SIG-M5 (cell line): ENCODE measurements at places on chromosomes 16 and 17.
A peak's percentile ranks its signal among the peaks of the same experiment; 100 is the strongest.

DNA sequence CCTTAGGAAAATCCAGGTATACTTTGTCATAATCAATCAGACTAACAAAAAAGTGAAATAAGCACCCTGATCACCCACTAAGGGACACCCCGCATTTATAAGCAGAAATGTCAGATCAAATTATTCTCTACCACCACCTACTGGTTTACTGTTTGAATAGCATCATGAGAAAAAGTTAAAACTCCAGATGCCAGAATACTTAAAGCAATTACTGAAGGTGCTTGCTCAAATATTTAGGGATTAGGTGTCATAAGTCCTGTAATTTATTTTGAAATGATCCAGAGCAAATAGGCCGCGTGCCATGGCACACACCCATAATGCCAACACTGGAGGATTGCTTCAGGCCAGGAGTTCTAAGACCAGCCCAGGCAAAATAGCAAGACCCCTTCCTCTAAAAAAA is 2.3 kb downstream of the TOP2A start:
- DNase-seq: peak; percentile 10

DNA sequence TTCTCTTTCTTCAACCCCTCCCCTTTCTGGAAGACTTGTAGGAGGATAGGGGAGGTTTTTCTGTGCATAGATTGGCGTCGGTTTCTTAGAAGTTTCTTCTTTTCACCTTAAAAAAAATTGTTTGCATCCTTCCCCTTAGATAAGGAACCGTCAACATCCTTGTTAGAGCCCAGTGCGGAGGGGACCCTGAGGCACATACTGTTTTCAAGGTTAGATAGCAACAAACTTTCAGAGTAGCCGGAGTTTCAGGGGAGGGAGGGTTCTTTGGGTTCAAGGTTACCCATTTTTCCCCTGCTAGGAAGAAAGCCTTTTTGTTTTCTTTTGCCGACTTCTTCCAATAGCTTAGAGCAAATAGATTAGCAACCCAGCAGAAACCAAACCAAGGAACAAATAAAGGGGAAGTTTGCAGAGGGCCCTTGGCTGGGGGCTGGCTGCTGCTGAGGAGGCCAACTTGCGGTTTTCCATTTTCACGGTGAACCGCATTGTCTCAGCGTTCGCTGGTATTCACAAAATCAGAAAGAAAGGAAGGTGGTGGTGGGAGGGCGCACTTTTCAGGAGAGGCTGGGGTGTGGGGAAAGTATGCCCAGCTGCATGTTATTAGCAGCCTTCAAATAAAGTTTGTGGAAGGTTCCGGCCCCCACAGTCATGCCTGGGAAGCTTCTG is 28.8 kb downstream of the MSI2 start:
- peak; percentile 12 for DNase-seq

- DNase-seq: no peak
Measured at GRCh38 chr16:77939968-77940367, 82.4 kb upstream of the CLEC3A start.

DNA sequence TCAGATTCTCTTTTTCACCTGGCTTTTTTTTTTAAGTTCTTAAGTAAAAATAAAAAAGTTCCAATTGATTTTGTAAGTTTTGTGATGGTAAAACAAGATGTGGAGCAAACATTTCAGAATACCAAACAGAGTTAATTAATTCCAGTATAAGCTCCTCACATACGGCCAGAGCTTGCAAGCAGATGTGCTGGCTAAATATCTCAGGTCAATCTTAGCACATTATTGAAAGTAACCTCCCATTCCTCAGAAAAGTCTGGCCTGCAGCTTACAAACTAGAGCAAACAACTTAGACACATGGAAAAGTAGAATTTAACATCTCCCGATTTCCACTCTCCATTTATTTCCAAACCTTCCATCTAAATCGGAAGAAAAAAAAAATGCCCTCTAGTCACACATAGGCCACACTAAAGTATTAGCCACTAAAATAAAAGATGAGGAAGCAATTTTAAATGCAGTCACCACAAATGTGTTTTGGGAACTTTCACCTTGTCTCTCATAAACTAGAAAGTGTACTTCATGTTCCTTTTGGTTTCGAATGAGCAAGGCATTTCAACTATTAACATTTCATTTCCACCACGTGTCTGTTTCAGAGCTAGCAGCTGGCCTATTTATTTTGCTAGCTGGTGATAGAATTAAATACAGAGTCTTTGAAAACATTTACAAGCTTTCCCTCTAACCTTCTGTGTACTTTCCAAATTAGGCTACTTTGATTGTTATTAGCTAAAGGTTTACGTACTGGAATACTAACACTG is 143.3 kb downstream of the STX8 start:
- DNase-seq: no peak

DNA sequence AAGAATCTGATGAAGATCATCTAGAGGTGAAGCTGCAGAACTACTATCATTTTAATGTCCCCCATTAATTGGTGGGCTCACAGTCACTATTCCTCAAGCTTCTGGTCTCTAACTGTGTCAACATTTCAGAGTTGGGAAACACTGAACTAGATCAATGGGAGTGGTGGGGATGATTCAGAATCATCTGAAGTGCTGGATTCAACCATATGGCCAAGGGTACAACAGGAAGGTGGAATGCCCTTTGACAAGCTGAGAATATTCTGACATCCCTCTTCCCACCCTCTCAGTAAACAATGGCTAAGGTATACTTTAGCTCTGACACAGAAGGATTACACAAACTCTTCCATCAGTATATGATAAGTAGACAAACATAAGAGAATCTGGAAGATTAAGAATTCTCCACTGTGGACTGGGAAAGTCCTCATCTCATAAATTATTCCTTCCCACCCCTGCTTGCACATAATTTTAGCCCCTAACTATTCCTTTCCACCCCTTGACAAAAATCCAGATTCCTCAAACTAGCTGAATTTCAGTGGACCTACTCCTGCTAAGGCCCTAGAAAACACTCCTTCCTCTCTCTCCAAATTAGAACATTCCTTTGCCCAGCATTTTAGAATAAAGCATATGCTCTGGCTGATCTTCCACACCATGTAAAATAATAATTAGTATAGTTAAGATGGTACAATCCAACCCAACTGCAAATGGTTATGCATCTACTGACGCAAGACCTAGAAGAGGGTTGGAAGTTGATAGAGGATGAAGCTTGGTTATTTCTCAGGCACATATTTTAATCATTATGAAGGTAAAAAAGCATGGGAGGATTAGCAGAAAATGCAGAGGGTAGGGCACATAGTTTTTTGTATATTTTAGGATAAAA is 16.3 kb upstream of the RFFL start:
- no peak for DNase-seq

GRCh38 chr17:77218902-77219301 is 78.1 kb downstream of the SEC14L1 start:
- DNase-seq: no peak

DNA sequence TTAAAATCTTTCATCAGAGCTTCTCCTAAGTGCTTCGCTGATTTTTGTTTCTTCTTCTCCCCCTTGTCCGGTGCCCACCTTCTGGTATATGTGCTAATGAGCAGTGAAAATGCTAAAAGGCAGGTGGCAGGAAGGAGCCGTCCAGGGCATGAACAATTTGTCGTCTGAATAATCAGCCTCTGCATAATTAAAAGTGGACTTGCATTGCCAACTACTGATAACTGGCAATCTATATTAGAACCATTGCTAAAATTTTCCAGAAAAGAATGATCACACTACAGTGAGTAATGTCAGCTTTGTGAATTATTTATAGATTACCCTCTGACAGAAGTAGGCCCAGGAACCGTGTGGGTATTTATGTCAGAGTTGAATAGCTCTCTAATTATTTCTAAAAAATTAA is 28.1 kb downstream of the SERPINF1 start:
- DNase-seq: no peak

GRCh38 chr16:27468941-27469531 is 67.1 kb downstream of the IL21R start:
- no peak for DNase-seq

DNA sequence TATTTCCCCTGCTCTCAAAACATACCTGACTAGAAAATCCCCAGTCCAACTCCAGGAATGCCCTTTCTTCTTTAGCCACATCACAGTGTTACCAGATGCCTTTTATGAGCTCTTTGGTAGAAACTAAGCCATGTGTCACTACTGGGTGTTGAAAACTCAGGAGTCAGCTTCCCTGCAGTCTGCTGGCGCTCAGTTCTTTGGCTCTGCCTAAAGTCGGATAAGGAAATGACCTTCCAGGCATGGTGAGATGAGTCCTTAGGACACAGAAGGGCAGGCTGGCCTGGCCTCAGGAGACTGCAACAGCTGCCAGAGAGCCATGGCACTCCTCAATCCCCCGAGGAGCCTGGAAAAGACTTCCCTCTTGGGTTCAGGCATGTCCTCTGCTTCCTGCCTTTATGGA is 89.1 kb downstream of the CDH13 start:
- no peak for DNase-seq

DNA sequence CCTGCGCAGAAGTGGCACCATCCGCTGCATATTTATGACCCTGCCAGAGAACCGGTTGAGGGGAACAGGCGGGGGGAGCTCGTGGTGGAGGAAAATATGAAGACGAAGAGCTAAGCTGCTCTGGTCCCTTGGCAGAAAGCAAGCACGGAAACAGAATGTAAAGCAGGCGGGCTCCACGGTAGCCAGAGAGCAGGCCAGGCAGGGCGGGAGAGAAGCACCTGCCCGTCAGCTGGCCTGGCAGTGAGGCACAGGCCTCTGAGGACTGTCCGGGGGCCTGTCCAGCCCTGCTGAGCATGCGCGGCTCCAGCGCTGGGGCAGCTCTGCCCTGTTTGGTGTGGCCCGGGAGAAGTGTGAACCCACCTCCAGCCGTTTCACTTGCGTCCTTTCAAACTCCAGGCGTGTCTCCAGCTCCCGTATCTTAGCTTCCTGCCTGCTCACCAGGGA is 46.7 kb downstream of the PIPOX start:
- DNase-seq: no peak

- DNase-seq: no peak
Measured at GRCh38 chr16:71883168-71883848, 674 bp downstream of the ZNF821 start.

GRCh38 chr17:41382394-41382793 is 288 bp upstream of the KRT34 start:
- no peak for DNase-seq

DNA sequence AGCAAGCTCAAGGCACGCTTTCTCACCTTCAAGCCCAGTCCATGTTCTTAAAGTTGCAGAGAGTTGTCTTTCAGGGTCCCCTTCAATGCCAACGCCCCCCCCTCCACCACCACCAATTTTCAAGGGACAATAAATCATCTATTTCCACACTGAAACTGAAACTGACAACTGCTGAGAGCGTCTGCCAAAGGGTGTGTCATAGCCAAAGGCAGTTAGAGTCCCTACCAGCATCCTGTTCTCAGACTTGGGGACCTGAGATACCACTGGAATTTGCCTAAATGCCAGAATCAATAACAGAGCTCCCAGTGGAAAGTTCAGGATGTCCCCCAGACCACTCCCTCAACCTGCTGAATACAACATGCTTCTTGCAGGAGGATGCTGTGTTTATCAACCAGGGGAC is 133.2 kb upstream of the SOX9 start:
- DNase-seq: no peak

DNA sequence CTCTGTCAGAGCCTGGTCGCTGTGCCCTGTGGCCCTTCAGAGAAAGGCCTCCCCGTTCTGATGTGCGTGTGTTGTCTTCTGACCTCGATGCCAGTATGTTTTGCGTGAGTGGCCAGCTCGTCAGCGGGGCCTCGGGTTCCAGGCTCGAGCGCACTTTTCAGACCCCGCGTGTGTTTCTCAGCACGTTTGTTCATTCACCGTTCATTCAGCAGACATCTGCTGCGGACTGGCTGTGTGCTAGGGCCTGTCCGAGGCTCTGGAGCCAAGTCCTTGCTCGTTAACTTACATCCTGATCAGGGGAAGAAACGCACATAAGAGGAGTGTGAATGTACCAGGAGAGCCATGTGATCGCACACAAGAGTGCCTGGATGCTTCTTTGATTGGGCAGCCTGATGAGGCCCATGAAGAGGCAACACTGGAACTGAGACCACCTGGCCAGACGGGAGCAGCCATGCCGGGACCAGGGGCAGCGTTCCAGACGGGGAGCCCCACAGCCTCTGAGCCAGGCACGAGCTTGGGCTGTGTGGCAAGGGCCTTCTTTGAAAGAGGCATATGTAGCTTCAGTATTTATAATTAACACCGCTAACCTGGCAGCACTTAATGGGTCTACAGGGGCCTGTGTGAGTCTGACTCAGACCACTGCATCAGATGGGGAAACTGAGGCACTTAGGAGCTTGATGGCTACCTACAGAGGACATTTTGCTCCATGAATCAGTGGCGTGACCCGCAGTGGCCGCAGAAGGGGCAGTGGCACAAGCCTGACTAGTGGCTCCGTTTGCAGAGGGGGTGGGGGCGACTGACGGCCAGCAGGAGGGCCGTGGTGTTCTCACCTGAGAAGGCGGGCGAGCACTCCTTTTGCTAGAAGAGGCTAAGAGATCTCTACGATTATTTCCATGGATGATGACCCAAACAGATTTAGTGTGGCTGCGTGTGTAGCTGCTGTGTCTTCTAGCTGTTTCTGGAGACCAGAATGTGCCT is 187.9 kb upstream of the CHMP6 start:
- DNase-seq: no peak

GRCh38 chr16:84239141-84239769 is 557 bp downstream of the KCNG4 start:
- no peak for DNase-seq

- DNase-seq: no peak
Measured at GRCh38 chr17:39239640-39240314, 14.0 kb upstream of the STAC2 start.

DNA sequence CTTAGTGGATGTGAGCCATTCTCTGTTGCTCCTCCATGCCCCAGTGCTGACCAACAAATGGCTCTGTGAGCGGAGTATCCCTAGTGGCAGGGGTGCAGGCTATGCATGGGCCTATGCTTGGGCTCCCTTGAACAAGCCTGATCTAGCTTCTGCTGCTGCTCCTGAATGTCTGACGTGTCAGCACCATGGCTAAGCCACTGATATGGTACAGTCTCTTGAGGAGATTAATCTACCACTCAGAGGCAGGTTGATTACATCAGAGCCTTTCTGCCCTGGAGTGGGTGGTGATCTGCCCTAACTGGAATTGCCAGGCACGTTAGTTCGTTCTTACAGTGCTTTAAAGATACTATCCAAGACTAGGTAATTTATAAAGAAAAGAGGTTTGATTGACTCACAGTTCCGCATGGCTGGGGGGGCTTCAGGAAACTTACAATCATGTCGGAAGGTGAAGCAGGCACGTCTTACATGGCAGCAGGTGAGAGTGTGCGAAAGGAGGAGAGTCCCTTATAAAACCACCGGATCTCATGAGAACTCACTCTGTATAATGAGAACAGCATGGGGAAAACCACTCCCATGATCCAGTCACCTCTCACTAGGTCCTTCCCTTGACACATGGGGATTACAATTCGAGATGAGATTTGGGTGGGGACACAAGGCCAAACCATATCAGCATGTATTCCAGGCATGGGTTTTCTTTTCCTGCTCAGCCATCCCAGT is 41.5 kb upstream of the B4GALNT2 start:
- DNase-seq: no peak

- no peak for DNase-seq
Measured at GRCh38 chr16:1196494-1196893, 28.6 kb downstream of the TPSG1 start.
